Activated gamma-delta T cell treated with anti-CD3 and anti-CD28 coated beads, Interleukin-2, amount 50 U/mL, for 16 hours (primary cell): ENCODE measurements at places on chromosomes 4 and X.

DNA sequence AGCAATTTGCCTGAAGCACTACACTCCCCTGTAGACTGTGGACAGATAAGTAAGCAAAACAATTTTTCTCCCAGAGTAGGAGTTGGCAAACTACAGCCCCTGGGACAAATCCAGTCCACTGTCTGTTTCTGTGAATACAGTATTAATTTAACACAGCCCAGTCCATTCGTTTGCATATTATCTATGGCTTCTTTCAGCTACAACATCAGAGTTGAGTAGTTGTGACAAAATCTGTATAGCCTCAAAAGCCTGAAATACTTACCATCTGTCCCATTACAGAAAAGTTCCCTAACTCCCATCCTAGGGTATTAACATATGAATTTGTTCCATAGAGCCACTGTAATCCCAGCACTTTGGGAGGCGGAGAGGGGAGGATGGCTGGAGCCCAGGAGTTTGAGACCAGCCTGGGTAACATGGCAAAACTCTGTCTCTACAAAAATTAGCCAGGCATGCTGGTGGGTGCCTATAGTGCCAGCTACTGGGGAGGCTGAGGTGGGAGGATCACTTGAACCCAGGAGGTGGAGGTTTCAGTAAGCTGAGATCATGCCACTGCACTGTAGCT, 53.0 kb downstream of the AMELX start:
- no peak for DNase-seq

GRCh38 chr4:74121643-74122579, 22.9 kb upstream of the CXCL2 start:
- no peak for DNase-seq

DNA sequence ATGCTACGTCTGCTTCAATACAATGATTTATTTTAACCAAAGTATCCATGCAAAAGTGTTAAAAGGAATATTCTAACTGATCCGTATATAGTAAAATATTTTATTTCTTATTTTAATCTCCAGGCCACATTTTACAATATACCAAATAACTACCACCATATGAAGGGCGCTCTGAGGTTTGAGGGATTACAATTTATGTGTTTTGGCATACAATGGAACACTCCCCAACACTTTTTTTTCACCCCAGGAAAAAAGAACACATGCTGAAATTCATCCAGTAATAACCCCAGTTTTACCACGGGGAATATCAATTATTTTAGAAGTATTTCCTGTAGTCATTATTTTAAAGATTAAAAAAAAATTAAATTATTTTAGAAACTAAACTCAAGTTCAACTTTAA, 65.4 kb downstream of the APBB2 start:
- no peak for DNase-seq

- no peak for DNase-seq
Observed at GRCh38 chrX:12115377-12115776, 22.9 kb upstream of the FRMPD4 start.

- no peak for DNase-seq
Observed at GRCh38 chr4:10130178-10130888, 13.7 kb upstream of the WDR1 start.

DNA sequence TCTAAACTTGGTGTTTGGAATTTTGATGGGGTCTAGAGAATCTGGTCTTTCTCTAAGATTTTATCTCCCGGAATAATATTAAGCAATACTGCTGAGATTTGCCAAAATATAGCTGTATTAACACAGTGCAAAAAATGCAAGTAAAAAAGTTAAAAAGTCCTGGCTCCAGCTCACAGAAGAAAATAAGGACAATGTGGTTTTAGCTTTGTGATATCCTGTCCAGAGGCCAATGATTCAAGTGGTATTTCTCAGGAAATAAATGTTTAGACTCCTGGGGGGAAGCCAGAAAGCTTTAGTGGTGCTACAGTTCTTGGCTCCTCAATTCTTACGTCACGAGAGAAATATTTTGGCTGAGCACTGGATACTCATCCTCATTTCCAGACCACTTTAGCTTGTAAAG, 40.9 kb upstream of the IL13RA2 start:
- DNase-seq, result no peak

GRCh38 chrX:33434256-33435092, 223.1 kb upstream of the DMD start:
- peak; percentile 20 for DNase-seq

GRCh38 chr4:40283968-40284367, 51.2 kb upstream of the CHRNA9 start:
- peak; percentile 51 for DNase-seq

GRCh38 chr4:133474501-133474900, 325.4 kb downstream of the PCDH10 start:
- no peak for DNase-seq

DNA sequence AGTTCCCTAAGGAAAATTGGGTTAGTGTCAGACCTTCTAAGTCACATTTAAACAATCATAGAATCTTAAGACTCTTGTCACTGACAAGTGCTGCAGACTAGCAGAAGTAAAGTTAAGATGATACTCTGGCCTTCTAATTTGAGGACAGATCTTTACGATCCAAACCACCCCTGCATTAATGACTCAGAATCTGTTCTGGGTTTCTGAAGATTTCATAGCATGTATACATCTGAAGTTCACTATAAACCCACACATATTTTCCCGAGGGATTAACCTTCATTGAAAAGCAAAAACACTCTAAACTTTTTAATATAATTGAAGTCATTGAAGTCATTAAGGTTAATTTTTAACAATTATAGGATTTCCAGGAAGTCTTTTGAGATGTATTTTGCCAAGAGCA, 674.3 kb downstream of the IQCM start:
- no peak for DNase-seq

DNA sequence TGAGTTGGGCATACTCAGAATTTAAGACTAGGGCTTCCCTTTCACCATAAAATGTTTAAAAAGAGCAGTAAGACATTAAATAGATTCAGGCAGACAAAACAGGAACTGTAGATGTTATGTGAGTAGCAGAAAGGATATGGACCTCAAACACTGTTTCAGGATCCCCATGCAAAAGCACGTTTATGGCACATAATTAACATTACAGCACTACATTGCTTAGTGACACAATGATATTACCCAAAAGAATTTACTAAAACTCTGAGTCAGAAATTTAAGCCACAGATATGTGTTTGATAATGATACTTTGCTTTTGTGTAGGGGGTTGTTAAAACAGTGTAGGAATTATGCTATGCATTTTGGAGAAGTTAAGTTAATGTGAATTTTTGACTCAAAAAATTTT, 266.3 kb downstream of the PDGFC start:
- no peak for DNase-seq

DNA sequence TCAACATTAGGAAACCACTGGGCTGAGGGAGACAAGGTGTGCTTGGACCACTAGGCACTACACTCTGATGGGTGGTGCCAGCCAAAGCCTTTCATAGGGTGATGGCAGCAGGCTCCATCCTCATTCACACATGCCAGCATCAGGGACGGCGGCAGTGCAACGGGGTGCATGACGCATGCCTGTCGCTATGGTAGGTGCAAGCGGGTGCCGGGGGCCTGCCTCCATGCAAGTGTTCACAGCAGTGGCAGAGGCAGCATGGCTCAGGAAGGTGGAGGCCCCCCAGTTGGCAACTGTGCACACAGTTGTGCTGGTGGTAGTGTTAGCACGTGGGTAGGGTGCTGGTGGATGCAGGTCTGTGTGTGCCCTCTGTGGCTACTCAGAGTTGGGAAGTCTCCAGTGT, 184.1 kb downstream of the RELL1 start:
- DNase-seq, result no peak

- DNase-seq, result no peak
Observed at GRCh38 chr4:26255989-26256388, 64.8 kb upstream of the RBPJ start.
